ENCODE measurements at places on chromosomes 2 and 18.

GRCh38 chr18:56678836-56679565 lies 27.8 kb downstream of the WDR7 start:
- no peak for DNase-seq

- DNase-seq, result no peak
These were observed 69.8 kb downstream of the BABAM2 start for GRCh38 chr2:27960237-27960912.

- DNase-seq, result no peak
These were observed 686 bp downstream of the HNMT start for GRCh38 chr2:137964859-137965459.

- DNase-seq, result no peak
These were observed 15.7 kb upstream of the NMI start for GRCh38 chr2:151305129-151305691.

GRCh38 chr2:5975401-5975800 lies 283.2 kb downstream of the SOX11 start:
- no peak for DNase-seq

DNA sequence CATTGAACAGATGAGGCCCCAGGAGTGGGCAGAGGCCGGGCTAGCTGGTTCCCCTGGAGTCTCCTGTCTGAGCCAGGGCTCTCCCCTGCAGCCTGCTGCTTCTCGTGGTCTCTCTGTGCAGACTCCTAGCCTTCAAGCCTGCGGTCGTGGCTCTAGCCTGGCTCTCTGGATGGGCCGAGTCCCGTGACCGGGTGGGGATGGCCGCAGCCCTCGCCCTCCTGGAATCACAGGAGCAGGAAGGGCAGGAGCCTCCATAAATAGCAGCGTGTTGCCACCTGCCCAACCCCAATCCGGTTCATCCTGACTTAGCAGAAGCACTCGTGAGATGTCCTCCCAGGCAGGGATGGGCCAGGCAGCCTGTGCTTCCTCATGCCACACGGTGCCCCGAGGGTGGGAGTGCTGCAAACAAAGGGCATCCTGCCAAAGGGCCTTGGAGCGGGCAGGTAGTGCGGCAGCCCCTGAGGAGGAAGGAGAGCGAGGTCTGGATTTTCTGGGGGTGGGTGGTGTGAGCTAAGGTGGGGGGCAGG lies 43.9 kb downstream of the FOSL2 start:
- no peak for DNase-seq

- no peak for DNase-seq
These were observed 46.2 kb downstream of the COL4A4 start for GRCh38 chr2:227117852-227118251.

Measured in activated T-cell treated with anti-CD3 and anti-CD28 coated beads for 4 hours (primary cell).